Stimulated activated CD4-positive, alpha-beta T cell treated with anti-CD3 and anti-CD28 coated beads, Interleukin-2, amount 100 ng/mL, for 24 hours (primary cell): ENCODE measurements at places on chromosomes 1 and 21.

DNA sequence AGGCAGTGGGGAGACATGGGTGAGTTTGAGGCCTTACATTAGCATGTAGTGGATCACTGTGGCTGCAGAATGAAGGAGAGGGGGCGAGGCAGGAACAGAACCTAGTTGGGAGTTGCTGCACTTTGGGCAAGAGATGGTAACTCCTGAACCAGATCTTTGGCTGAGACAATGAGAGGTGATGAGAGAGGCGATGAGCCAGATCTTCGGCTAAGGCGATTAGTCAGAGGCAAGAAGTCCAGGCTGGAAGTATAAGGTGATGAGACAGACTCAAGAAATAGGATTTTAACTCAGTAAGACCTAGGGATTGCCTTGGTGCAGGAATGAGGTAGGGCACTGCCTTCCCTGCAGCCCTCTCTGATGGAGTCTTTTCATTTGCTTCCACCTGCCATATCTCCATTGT lies 9.1 kb upstream of the ARTN start:
- DNase-seq, result no peak

DNA sequence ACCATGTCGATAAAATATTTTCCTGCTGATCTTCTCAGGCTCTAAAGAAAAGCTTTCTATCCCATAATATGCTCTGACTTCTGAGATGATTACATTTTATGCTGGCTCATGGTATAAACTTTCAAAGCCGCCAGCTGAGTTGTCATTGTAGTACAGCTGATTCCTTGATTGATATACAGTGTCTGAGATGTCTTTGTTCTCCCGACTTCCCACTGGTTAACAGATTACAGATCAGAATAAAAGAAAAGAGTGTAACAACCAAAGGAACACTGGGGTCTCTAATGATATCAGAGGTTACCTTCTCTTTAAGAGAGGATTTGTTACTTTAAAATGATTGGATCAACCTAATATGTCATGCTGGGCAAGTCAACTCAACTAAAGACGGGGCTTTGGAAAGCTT lies 485.4 kb upstream of the LRRC7 start:
- no peak for DNase-seq

DNA sequence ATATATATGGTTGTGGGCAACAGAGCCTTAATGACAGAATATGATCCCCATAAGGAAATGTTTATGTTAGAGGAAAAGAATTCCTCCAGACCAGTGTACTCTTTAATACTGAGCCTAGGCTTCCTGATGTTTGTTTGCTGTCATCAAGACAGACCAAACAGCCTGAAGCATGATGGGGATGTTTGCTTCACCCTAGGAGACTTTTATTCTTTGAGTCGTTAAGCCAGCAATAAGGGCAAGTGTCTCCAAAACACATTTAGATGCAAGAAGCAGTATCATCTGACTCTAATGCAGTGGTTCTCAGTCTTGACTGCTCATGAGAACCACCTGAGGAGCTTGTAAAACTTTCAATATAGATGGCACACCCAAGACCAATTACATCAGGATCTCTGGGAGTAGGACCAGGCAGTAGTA lies 33.1 kb downstream of the UBE2U start:
- DNase-seq, result no peak

- peak; percentile 62 for DNase-seq
These were observed 2.8 kb upstream of the C1orf162 start for GRCh38 chr1:111471012-111471411.
